ENCODE measurements at places on chromosomes 11 and 22.

DNA sequence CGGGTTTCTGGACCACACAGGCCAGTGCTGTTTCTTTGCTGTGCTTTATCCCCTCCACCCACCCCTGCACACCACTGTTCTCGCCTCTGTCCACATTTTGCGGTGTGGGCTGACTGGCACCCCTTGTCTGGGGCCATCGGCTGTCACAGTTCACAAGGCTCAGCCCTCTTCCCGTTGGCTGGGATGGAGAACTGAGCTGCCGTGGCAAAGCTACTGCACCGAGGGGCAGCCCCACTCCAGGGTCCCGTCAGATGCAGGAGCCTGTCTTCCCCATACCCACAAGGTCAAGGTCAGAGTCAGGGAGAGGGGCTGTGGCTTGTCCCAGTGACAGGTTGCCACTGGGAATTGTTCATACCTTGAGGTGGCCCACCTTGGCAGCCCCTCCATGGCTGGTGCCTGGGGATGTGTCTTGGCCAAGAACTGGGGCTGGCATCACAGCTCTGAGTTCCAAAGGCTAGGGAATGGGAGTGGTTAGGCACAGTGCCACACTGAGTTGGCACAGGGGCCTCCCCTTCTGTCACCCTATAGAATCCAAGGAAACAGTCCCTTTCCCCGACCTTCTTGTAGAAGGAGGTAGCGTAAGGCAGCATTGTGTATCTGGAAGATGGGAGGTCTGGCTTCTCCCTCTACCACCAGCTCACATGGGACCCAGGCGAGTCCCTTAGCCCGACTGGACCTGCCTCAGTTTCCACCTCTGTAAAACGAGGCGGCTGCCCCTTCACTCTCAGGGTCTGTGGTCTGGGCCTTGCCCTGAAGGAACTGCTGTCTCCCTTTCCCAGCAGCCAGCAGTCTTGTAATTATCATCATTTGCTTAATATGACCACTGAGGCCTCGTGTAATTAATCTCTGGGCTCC lies 3.4 kb downstream of the GRK2 start:
- peak; percentile 78 for DNase-seq

GRCh38 chr11:8252946-8253345 lies 10.7 kb downstream of the LMO1 start:
- peak; percentile 28 for DNase-seq

- no peak for DNase-seq
Observed at GRCh38 chr11:72680624-72681158, 6.5 kb upstream of the PDE2A start.

DNA sequence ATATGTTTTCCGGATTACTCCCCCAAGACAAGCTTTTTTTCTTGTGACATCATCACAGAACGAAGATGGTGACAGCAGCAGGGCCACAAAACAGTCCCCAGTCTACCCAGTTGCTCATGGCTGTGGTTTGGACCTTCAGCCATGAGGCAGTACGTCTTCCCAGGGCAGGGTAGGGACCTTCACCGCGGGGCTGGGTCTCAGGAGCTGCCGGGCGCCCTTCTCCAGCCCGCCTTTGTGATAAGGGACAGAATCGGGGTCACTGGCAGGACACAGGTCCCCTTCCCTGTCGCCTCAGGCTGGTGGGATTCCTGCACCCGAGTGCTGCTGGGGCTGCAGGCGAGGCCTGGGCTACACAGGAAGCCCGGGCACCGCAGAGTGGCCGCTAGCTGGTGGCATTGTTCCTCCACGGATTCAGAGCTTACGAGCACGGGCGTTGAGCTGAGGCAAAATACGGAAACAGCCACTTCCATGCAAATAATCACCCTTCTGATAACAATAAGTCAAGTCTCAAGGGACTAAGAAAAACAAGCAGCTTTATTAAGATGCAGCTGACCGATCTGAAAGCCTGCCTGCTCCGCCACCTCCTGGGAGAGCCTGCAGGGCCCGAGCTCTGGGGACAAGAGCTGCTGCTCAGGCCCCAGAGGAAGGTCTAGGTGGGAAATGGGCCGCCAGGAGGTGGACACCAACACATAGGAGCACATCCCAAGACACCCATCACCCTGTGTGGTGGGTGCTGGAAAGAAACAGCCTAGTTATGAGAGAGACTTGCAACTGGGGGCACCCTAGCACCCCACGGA lies 12.3 kb downstream of the TBX1 start:
- DNase-seq = peak; percentile 82

DNA sequence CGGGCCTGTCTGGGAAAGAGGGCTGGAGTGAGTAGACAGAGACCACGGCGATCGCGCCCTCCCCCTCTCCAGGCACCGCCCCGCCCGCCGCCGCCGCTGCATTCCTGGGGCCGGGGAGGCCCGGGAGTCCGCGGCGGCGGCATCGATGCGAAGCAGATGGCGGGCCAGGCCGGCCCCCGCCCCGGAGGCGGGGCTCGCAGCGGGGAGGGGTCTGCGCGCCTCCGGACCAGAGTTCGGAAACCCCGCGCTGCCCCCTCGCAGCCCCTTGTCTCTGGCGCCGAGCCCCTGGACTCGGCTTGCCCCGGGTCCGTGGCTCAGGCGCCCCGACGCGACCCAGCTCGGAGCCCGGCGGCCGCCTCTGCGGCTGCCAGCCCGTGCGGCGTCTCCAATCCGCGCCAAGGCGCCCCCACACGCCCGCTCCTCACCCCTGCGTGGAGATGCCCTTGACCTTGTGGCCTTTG lies 1.3 kb downstream of the SCARF2 start:
- DNase-seq = peak; percentile 79

GRCh38 chr11:117950993-117951961 lies 22.1 kb upstream of the TMPRSS13 start:
- DNase-seq = no peak

- DNase-seq = no peak
Observed at GRCh38 chr11:117950301-117950700, 21.1 kb upstream of the TMPRSS13 start.

DNA sequence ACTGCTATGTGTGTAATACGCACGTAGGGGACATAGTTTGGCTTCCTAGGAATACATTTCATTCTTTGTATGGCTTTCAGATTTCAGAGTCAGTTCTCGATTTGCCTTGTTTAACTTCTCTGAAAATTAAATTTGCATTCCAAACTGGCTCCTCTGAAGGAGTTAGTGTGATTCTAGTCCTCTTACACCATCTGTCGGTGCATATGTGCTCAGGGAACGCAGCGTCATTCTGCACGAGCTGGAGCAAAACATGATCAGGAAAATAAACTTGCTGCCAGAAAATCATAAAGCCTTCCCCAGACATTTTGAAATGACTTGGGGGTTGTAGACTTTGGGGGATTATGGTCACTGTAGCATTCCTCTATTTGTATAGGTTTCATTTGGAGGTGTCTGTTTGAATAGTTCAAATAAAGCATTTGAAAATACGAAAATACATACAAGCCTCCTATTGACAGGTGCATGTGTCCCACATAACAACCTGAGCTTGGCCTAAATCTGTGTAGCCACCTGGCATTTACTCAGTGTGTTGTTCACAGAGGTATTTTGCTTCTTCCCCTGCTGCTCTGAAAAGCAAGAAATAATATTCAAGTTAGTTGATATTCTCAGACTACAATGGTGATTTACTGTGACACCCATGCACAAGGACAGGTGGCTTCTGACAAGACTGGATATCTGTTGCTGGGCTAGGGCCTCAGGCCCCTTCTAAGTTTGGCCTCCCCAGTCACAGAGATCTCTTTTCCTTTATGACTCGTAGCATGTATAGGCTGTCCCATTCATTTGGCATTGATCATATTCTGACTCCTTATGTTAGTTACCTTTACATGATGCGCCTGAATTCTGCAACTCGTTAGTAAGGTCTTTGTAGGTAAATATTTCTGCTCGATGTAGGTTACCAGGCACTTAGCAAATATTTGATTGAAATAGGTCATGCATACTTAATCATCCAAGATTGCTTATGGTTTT lies 81.6 kb upstream of the SORL1-AS1 start:
- no peak for DNase-seq

DNA sequence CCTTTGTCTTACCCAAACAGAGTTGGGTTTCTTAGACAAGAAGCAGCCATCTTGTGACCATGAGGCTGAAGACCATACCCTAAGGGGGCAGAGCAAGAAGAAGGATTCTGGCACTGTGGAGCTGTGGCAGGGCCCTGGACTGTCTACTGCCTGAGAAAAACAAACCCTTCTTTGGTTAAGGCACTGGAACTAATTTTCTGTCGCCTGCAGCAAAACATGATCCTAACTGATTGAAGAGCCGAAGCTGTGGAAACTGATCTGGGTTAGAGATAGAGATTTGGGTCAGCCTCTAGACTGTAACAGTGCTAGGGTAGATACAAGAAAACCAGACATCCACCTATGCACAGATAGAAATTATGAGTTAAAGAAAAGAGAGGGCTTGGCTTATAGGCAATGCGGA lies 11.3 kb upstream of the ACER3 start:
- no peak for DNase-seq

GRCh38 chr11:2215230-2215560 lies 43.6 kb upstream of the TH start:
- no peak for DNase-seq

- DNase-seq = no peak
Observed at GRCh38 chr11:12433571-12434324, 56.4 kb downstream of the PARVA start.

DNA sequence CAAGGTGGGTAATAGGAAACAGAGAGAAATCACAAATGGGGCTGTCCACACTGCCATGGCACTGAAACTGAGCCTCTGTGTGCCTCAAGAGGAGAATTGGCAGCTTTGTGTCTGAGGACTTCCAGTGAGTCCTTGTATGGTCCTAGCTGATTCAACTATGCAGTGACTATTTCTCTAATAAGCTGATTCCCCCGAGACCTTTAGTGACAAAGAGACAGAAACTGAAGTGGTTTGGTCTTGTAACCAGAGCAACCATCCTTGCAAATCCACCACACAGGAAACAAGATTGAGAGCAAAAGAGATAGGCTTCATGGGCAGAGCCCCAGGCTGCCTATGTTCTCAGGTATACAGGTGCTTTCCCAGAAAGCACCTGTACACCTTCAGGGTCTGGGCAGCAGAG lies 1038.5 kb downstream of the NTM start:
- no peak for DNase-seq

GRCh38 chr22:38862375-38863329 lies 9.4 kb downstream of the CBX6 start:
- DNase-seq = peak; percentile 89

GRCh38 chr11:110100476-110101240 lies 7.5 kb downstream of the ZC3H12C start:
- DNase-seq = no peak

GRCh38 chr11:33321422-33321821 lies 64.2 kb downstream of the HIPK3 start:
- no peak for DNase-seq

DNA sequence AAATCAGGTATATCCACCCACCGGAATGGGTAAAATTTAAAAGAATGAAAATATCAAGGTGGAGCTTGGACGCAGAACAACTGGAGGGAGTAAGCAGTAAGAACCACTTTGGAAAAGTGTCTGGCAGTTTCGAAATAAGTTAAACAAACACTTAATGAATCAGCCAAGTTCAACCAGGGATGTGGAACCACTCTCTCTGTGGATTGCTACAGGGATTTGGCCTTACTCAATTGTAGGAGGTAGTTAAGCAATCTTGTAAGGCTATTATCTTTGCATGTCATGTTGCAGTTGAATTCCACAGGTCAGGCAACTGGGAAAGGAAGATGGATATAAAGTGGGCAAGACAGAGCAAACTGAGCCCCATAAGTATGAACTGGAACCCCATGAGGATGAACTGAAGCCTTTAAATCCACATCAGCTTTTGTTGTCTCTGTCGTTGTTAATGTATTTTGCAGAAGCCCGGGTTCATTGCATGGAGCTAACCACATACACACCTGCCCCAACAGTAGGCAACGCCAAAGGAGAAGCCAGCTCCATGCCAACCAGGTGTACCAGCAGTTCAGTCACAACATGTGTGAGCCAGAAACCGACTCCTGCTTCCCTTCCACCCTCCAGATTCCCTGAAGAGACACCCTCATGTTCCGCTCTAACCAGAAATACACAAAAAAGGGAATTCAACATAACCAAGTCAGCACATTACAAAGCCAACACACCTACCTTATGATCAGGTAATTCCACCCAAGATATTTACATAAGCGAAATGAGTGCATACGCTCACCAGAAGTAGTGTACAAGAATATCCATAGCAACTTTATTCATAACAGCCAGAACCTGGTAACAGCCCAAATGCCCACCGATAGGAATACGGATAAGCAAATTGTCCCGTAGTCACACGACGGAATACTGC lies 8.0 kb upstream of the SLC43A3 start:
- DNase-seq = no peak

DNA sequence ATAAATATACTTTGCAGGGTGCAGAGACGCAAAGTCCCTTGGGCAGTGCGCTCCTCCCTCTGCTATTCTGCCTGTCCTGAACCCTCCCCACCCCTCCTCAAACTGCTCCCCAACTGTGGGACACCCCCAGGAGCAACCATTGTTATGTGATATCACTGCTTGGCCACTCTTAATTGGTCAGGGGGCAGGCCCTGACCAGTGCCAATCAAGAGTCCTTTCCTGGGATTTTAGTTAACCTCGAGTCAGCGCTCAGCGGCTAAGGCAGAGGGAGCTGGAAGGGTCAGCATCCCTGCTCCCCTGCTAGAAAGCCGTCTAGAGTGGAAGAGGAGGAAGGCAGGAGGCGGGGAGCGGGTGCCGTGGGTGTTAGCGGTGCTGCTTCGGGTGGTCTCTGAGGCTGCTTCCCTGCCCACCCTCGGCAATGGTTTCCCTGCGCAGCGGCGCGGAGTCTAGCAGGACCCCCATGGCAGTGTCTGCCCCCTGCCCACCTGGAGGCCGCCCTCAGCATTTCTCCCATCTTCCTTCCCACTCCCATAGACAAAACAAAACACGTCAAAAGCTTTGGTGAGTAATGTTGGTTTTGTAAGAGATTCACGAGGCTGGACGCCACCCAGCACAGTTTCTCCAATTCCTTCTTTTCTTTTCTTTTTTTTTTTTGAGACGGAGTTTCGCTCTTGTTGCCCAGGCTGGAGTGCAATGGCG lies 38.4 kb upstream of the A4GALT start:
- no peak for DNase-seq

GRCh38 chr11:13277768-13278608 lies at the start of gene BMAL1:
Gene BMAL1 (plus strand): TSS chr11:13277790. CDS start chr11:13354309, 76,519 bp downstream.
- peak; percentile 90 for DNase-seq

- DNase-seq = no peak
Observed at GRCh38 chr11:96061069-96061468, 137.2 kb upstream of the MTMR2 start.

DNA sequence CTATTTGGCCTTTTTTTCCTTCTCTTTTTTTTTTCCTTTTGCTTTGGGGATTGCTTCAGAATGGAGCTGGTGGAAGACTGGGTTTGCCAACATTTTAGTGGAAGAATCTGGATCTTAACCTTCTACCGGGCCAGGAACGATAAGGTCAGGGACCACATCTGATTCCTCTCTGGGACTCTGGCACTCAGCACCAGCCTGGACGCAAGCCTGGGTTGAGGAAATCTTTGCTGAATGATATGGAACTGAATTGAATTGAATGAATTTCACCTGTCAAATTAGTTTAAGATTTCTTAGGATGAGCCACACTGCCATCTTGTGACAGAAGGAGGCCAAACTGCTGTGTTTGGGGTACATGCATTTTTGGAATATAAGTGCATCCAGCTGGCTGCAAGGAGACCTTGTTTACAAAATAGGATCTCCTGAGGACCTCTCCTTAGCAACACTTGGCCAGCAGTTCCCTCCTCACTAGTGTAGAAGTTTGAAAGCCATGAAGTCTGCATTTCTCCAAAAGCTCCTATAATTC lies 30.4 kb downstream of the TPBGL start:
- peak; percentile 32 for DNase-seq

GRCh38 chr22:29475550-29475949 lies 4.5 kb upstream of the NEFH start:
- DNase-seq = no peak

- no peak for DNase-seq
Observed at GRCh38 chr22:38163844-38164550, 17.6 kb downstream of the PLA2G6 start.
